Caco-2 (cell line): ENCODE measurements at places on chromosomes 1 and 21. TPM values are rescaled to one million over a fixed set of nuclear protein-coding genes. Genes with fewer than 3 reads are reported as not detected.

Gene C1QTNF12
- 3.4 and 3.7 TPM in 2 replicates for total RNA-seq

Gene PCAT6
- 1.4 TPM in 1 of 2 replicates, not detected in the other for total RNA-seq

Gene RBM11
- 0.61 and 0.74 TPM in 2 replicates for total RNA-seq

Gene CFHR5
- not detected in 2 replicates for total RNA-seq

Gene TMPRSS2
- total RNA-seq: 71.0 and 74.9 TPM in 2 replicates

Gene FNDC5
- 0.67 and 1.1 TPM in 2 replicates for total RNA-seq

Gene SLC16A4
- 7.6 and 9.3 TPM in 2 replicates for total RNA-seq

Gene STRIP1
- 32.8 and 36.1 TPM in 2 replicates for total RNA-seq

Gene SPRR4
- total RNA-seq: not detected in 2 replicates

Gene AQP10
- total RNA-seq: 0.50 and 1.3 TPM in 2 replicates

Gene HJV
- total RNA-seq: not detected in 2 replicates

Gene S100A1
- 12.6 and 18.1 TPM in 2 replicates for total RNA-seq

Gene IGSF3
- 21.8 and 24.0 TPM in 2 replicates for total RNA-seq

Gene SIM2
- 9.4 and 11.5 TPM in 2 replicates for total RNA-seq

Gene S1PR1
- not detected in 2 replicates for total RNA-seq

Gene NAXE
- total RNA-seq: 99.8 and 105 TPM in 2 replicates

Gene MR1
- 2.4 and 2.5 TPM in 2 replicates for total RNA-seq

Gene PAFAH2
- total RNA-seq: 8.0 and 11.1 TPM in 2 replicates

Gene LRRC7
- 8.5 and 10.6 TPM in 2 replicates for total RNA-seq

Gene RGS13
- total RNA-seq: not detected in 2 replicates

Gene IFNLR1
- 5.4 and 6.1 TPM in 2 replicates for total RNA-seq

Gene KRTAP15-1
- total RNA-seq: not detected in 2 replicates

Gene HES4
- 45.5 and 53.8 TPM in 2 replicates for total RNA-seq

Gene MAN1C1
- total RNA-seq: 2.7 and 3.5 TPM in 2 replicates

Gene KLHL20
- 11.7 and 12.8 TPM in 2 replicates for total RNA-seq
